ENCODE measurements at places on chromosomes 5 and 9.
A peak's percentile ranks its signal among the peaks of the same experiment; 100 is the strongest.

- no peak for DNase-seq
These were observed 50.5 kb downstream of the COMMD10 start for GRCh38 chr5:116135344-116135743.

DNA sequence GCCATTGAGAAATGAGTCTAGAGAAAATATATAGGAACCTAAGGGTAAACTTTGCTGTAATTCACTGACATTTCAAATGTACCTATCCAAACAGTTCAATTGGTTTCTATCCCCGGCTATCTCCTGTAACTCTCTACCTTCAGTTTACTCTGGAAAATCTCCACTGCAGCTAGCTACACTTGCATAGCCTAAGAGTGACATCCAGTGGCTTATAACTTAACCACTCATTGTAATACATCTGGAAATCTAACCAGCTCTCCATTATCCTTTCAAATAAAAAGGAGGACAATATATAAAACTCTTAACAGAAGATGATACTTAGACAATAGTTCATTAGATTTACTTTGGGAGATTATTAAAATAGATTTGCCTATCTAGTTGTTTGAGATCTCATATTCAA lies 35.3 kb upstream of the SPDL1 start:
- DNase-seq = no peak

DNA sequence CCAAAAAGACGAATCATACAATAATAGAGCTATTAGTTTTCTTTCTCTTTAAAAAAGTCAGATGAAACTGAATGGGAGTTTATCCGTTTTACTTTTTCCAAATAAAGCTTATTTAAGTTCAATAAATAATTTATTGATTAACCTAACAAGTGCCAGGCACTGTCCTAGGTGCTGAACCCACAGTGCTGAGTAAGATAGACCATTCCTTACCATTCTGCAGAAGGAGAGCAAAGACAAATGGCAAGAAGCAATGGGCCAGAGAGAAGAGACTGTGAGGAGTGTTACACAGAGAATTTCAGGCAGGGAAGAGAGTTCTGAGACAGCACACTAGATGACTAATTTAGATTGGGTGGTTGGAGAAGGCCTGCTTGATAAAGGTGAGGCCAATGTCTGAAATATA lies 127.2 kb downstream of the AUH start:
- no peak for DNase-seq

GRCh38 chr9:5561828-5562488 lies 51.6 kb downstream of the PDCD1LG2 start:
- no peak for DNase-seq

- no peak for DNase-seq
These were observed 21.0 kb downstream of the LSM11 start for GRCh38 chr5:157764531-157764930.

DNA sequence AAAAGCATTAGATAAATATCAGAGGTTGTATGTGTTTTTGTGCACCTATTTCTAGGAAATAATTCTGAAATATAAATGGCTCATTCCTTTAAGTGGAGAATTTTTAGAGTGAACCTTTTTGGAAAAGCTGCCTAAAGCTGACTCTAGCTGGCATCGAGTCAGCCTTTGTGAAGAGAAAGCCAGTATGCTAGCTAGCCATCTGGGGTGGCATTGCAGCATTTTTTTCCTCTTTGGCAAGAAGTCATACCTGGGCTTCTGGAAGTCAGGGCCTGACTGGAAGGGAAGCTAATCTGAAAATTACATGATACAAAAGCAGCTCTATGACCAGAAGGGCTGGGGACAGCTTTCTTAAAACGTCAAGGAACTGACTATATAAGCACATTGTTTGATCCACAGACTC lies 19.7 kb downstream of the ANP32B start:
- no peak for DNase-seq

DNA sequence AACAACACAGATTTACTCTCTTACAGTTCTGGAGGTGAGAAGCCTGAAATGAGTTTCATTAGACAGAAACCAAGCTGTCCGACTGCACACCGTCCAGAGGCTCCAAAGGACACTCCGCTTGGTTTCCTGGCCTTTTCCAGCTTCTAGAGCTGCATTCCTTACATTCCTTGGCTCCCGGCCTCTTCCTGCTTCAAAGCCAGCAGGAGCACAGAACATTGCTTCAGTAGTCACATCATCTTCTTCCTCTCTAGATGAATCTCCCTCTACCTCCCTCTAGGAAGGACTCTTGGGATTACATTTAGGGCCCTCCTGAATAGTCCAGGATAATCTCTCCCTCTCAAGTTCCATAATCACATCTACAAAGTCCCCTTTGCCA lies 213.3 kb downstream of the CDK5RAP2 start:
- DNase-seq = no peak

- no peak for DNase-seq
These were observed 33.9 kb upstream of the MAN2A1 start for GRCh38 chr5:109655841-109656240.

GRCh38 chr5:56565283-56565615 lies 250.1 kb upstream of the MAP3K1 start:
- DNase-seq = no peak

GRCh38 chr5:54384356-54384933 lies 71.1 kb upstream of the HSPB3 start:
- no peak for DNase-seq

DNA sequence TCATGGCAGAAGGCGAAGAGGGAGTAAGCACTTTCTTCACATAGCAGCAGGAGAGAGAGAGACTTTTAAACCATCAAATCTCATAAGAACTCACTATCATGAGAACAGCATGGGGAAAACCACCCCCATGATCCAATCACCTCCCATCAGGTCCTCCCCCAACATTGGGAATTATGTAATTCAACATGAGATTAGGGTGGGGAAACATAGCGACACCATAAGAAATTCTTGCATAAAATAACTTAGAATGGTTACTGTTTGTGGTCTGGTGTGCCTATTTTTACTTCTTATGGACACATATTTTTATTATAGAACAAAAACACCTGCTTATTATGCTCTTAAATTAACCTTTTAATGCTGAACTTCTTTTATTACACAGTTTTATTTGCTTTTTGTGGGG lies 298.1 kb downstream of the PJA2 start:
- no peak for DNase-seq

DNA sequence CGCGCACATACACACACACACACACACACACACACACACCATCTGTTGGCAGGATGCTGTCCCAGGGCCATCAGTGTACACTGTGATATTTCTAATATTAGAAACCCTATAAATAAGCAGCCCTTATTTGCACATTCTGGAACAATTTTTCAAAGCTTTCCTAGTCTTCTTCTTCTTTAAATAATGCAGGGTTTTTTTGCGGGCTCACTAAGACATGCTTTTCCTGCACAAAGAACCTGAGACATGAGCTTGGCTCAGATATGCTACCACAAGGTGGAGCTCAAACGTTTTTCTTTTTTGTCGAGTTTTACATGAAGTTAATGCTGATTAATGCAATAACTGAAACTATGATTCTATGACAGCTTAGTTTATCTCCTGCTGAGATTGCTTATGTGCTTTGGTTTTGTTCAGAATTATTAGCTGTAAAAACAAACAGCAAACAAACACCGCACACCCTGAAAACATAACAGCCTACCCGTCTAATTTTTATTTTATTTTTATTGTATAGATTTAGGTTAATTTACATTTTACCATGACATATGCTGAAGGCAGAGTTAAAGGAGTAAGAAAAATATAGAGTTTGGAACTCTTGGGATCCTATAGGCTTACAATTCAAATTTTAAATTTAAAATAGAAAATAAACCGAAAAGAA lies 95.8 kb downstream of the ALDH1A1 start:
- DNase-seq = no peak

GRCh38 chr9:99231711-99232110 lies 9.6 kb downstream of the SEC61B start:
- no peak for DNase-seq

DNA sequence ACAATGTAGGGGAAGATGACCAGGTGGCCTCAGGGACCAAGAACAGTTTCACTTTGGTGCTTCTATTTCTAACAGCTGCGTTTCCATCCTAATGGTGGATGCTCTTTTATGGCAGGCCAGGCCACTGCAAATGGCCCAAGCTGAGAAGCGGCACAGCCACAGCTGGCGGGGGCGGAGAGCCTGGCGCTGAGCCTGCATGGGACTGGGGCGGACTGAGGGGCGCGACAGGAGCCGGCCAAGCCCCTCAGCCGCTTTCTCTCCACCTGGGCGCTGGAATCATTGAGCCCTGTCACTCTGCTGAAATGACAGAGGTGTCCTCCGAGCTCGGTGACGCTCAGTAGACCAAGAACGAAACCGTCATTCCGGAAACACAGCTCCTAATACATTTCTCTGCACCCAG lies 317.3 kb upstream of the PDE4D start:
- no peak for DNase-seq

- no peak for DNase-seq
These were observed 140.0 kb upstream of the TAF11L2 start for GRCh38 chr5:17358031-17358430.

DNA sequence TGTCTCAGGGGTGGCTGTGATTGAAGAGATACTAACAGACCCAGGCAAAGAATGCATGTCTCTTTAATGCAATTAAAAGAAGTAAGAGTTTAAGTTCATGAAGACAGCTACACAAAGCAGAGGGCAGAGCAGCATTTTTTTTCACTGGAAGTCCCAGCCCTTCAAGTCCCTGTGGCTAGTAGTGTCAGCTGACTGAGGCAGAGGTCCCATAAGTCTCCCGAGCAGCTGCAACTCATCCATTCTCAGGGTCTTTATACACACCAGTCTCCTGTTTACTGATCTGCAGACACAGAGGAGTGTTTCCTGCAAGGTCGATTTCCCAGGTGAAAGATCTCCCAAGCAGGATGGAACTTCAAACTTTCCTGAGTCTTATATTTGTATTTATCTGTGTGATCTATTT lies 169.4 kb upstream of the GLRA1 start:
- DNase-seq = no peak

GRCh38 chr9:1538301-1538700 lies 476.8 kb upstream of the SMARCA2 start:
- DNase-seq = no peak

DNA sequence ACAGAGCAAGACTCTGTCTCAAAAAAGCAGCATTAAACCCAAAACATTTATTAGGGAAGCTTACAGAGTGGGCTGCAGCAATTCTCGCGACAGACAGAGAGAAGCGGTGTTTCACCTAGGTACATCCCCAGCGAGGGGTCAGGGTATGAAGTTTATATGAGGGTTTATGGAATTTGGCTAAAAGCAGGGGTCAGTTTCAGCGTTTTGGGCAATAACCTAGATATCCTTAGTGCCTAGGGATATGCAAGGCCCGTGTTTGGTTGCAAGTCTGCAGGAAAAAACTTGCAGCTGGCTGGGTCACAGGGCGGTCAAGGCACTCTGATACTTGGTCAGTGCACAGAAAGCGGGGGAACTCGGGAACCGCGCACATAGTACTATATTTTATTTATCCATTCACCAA lies 649 bp upstream of the GLE1 start:
- peak; percentile 23 for DNase-seq

DNA sequence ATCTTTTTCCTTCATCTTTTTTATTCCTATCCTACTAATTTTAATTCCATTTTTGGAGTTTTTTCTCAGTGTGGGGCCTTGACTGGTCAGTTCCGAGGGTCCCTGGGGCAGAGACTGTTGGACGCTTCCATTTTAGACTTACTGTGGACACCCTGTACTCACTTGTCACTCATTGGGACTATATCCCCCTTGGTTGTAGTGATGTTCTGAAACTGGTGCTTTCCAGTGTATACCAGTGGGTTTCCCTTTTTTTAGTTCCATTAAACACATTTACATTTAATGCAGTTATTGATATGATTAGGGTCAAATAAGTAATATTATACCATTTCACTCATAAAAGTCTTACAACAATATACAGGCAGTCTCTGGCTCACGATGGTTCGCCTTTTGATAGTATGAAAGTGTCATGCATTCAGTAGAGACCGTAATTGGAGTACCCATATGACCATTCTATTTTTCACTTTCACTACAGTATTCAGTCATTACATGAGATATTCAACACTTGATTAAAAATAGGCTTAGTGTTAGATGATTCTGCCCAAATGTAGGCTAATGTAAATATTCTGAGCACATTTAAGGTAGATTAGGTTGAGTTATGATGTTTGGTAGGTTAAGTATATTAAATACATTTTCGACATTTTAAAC lies 46.0 kb downstream of the CNOT6 start:
- no peak for DNase-seq

DNA sequence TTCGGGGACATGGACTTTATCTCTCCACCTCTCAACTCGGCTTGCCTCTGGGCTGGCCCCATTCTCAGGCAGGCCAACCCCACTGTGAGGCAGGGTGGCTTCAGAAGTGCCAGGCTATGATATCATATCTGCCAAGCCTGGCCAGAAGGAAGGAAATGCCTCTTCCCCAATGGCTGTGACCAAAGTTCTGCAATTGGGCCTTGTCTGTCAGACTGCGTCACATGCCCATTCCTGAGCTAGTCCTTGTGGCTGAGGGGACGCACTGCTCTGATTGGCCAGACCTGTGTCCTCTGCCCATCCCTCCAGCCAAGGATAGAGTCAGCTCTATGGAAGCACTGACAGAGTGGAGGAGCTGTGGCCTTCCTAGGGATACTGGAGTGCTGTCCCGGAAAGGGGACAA lies 11.9 kb downstream of the SMIM23 start:
- no peak for DNase-seq

GRCh38 chr9:92663951-92664350 lies 6.0 kb downstream of the IPPK start:
- DNase-seq = peak; percentile 45

GRCh38 chr5:59034498-59035186 lies 451.8 kb downstream of the RAB3C start:
- no peak for DNase-seq

All from left lung (tissue), 14 donors.